ENCODE measurements at places on chromosomes 13 and 19.

DNA sequence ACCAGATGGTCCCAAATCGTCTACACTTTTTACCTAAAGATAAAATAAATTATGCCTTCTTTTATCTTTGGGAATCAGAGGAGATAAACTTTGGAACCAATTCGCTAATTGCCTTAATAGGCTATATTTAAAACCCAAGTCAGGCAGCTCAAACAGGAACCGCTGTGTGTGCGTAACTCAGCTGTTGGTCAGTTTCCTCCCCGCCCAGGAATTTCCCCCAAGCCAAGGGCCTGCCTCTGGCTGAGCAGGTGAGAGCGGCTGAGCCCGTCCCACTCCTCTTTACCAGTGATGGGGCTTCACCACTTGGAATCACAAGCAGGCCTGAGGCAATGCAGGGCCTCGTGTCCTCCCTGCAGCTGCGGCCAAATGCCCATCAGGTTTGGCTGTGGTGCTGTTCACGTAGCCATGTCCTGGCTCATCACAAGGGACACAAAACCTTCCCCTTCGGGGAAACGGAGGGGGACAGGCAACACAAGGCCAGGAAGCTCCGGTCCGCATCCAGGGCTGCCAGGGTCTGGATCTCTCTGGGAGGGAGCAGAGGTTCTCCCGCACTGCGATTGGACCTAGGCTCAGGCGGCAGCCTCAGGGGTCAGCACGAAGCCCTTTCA, 503 bp upstream of the SLC7A9 start:
- no peak for DNase-seq

- no peak for DNase-seq
These were observed 2.1 kb downstream of the ANKRD27 start for GRCh38 chr19:32672841-32673240.

DNA sequence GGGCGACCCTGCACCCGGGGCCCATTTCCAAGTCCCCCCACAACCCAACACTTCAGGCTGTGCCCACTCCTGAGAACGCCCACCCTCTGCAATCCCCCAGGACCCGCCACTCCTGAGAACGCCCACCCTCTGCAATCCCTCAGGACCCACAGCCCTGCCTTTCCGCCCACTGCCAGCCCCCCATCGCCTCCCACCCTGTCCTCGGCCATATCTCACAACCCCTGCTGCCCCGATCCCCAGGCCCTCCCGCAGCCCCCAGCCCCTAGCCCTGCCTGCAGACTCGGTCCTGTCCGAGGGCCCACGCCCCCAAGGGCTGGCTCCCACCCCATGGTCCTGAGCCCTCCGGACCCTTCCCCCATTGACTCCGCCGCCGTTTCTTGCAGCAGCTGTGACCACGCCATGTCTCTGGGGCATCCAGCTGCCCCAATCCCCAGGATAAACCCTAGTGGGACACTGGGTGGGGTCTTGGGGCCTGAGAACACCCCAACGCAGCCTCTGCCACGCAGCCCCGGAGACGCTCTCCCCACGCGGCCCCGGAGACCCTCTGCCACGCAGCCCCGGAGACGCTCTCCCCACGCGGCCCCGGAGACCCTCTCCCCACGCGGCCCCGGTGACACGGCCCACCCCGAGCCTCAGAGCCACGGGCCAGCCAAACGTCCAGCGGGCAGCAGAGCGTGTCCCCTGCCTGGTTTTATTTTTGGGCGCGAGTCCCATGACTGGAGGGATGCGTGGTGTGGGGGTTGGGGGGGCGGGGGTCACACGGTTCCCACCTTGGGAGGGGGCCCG, 17.0 kb downstream of the SBNO2 start:
- no peak for DNase-seq

DNA sequence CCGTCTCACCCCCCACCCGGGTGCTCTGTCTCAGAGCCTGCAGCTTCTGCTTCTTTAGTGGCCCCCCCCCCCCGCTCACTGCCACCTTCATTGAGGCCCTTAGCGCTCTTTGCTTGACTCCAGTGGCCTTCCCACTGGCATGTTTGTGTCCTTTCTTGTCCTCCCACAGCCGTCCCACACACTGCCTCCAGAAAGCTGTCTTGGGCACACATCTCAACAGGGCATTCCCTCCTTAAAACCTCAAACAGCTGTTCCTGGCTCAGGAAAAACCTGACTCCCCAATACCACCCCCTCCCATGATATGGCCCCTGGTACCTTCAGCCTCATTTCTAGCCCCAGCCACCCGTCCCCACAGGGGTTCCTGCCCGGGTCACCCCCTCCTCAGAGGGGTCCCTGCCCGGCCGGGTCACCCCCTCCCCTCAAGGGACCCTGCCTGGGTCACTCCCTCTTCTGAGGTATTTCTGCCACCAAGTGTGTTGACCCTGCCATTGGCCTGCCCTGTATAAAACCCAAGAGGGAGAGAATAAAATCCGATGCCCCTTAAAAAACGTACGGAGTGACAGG, 8.9 kb downstream of the B3GLCT start:
- no peak for DNase-seq

- no peak for DNase-seq
These were observed 505 bp downstream of the ZSWIM4 start for GRCh38 chr19:13795595-13796300.

- no peak for DNase-seq
These were observed 126.9 kb downstream of the PTPRS start for GRCh38 chr19:5213667-5214066.

DNA sequence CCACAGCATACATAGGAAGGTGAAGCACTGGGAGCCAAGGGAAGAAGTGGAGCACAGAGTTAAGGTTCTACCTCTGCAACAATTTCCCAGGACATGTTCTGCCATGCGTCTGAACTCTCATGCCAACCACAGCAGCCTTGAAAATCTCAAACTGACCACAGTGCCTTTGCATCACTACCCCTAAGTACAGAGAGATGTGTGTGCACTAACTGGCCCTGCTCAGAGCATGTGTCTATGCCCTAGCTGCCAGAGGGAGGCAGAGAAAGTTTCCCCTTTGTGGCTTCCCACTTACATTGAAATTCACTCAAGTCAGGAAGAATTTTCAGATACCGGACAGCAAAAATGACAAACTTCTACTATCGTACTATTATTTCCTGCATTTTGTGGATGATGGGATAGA, 26.8 kb upstream of the WDFY2 start:
- DNase-seq = no peak

All from D721Med (cell line).